ENCODE measurements at places on chromosomes 1 and 21.

DNA sequence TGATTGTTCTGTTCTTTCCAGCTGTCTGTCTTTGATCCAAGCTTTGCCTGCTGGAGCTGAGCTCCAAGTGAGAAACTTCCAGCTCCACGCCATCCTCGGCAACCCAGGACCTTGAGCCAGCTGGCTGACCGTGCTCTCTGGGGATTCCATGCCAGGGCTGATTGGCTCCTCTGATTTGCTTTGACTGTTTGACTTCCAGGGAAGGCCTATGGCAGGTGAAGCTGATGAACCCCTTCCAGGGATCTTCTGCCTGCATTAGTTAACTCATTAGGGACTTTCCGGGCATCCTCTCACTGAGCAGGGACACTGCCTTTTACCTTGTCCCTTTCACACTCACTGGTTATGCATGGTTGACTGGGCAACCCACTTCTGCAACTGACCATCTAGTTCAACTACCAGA is 406.1 kb downstream of the RPS6KC1 start:
- no peak for DNase-seq

DNA sequence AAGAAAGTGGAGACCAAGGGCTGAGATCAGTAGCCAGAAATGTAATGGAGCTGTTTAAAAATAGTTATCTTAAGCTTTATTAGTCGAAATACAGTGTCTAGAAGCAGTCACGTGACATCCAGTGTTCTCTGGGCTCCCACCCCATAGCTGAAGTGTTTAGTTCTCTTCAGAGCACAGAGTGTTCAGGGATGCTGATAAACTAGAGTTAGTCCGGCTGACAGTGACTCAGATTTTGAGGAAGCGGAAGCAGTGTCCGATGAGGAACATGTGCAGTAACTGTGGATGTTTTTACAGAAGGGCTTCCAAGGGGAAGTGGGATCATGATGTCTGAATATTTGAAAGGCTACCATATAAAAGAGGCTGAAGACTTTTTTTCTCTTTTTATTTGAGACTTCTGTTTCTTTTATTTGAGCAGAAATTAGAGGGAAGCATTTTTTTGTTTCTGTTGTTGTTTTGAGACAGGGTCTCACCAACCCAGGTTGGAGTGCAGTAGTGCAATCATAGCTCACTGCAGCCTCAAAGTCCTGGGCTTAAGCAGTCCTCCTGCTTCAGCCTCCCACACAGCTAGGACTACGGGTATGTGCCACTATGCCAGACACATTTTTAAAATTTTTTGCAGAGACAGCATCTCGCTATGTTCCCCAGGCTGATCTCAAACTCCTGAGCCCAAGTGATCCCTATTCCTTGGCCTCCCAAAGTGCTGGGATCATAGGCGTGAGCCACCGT is 124.2 kb downstream of the GALNT2 start:
- no peak for DNase-seq

- DNase-seq: no peak
Observed at GRCh38 chr21:41536827-41537103, 28.8 kb upstream of the TMPRSS2 start.

GRCh38 chr1:103267266-103267665 is 158.9 kb upstream of the COL11A1 start:
- no peak for DNase-seq

GRCh38 chr1:115893545-115893944 is 52.6 kb upstream of the NHLH2 start:
- DNase-seq: no peak
